ENCODE measurements at places on chromosomes 11 and 22.

DNA sequence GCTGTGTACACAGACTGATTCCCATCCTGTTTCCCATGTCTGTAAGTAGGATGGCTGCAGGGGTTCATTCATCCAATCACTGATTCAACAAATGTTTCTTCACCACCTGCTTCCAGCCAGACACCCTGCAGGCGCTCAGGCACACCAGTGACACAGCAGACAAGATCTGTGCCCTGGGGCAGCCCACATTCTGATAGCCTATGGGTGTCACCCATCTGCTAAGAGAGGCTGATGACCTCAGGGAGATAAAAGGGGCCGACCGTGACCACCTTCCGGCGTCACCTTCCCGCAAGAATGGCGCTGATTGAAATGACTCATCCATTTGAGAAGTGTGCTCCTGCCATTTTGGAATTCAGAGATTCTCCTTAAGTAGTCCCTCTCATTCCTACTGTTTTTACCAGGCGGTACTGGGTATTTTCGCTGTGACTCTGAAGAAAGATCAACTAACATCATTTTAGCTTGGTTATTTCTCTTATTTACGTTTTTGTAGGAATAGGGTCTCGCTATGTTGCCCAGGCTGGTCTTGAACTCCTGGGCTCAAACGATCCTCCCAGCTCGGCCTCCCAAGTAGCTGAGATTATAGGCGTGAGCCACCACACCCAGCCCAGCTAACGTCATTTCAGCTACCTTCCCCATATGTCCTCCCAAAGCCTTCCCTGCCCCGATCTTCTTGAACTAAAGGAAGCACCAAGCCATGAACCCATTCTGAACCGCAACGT, 73.2 kb upstream of the BID start:
- no peak for DNase-seq

DNA sequence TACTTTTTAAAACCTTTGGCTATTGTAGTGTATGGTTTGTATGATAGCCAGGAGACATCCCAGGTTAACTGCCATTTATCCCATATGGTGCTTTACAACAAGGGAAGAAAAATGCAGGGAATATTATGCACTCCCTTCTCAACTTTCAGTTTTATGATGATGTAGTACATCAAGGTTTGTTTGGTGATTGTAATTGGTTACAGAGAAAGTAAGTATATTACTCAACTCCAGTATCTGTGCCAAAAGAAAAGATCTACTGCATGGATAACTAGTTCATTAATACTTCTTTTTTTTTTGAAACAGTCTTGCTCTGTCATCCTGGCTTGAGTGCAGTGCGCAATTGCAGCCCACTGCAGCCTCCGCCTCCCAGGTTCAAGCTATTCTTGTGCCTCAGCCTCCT, 65.3 kb downstream of the BCL2L13 start:
- DNase-seq = no peak

DNA sequence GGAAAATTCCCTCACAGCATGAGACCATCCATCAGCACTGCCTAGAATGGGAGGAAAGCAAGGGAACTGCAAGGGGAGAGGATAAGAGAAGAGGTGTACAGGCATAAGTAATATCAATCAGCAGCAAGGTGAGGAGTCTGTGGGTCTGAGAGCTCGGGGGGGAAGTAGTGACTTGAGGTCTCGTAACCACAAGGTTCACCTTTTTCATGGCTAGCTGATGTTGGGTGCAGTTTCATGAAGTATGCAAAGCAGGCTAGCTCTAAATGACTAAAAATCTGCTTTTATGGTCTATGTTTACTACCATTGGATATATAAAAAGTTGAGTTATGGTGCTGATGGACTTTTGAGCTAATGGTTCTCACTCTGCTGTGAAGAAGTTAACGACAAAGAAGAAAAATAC, 35.8 kb downstream of the OR4C6 start:
- no peak for DNase-seq

- no peak for DNase-seq
These were observed 423.0 kb downstream of the DYNC2H1 start for GRCh38 chr11:103532133-103532788.

- no peak for DNase-seq
These were observed 30.7 kb upstream of the LMO1 start for GRCh38 chr11:8294251-8294935.

GRCh38 chr11:460331-461199, 10.5 kb downstream of the PTDSS2 start:
- DNase-seq = no peak

DNA sequence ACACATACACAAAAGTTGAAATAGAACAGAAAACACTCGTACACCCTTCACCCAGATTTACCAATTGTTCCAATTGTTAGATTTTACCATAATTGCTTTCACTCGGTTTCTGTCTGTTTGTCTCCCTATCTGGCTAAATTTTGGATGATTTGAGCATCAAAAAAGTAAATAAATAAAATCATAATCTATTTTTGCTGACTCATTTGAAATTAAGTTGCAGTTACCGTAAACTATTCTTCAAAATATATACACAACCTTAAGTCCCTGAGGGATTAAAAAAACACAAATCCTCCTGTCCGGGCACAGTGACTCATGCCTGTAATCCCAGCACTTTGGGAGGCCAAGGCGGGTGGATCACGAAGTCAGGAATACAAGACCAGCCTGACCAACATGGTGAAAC, 81.3 kb upstream of the SYT9 start:
- DNase-seq = no peak

- no peak for DNase-seq
These were observed 60.9 kb upstream of the LMO2 start for GRCh38 chr11:33952805-33953204.

- no peak for DNase-seq
These were observed 15.0 kb downstream of the SLC1A2 start for GRCh38 chr11:35404388-35404775.

- no peak for DNase-seq
These were observed 1.5 kb downstream of the KREMEN1 start for GRCh38 chr22:29074276-29074772.

DNA sequence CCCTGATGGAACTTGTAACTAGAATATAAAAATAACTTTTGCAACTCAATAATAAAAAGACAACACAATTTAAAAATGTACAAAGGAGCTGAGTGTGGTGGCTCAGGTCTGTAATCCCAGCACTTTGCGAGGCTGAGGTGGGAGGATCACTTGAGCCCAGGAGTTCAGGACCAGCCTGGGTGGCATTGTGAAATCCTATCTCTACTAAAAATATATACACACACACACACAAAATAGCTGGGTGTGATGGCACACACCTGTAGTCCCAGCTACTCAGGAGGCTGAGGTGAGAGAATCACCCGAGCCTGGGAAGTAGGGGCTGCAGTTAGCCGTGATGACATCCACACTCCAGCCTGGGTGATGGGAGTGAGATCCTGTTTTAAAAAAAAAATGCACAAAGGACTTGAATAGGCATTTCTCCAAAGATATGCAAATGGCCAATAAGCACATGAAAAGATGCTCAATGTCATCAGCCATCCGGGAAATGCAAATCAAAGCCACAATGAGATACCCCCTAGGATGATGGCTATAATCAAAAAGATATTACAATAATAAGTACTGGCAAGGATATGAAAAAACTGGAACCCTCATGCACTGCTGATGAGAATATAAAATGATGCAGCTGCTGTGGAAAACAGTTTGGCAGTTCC, 59.8 kb upstream of the SEPTIN5 start:
- no peak for DNase-seq

GRCh38 chr11:45285930-45286632, at the start of gene SYT13:
TSS of gene SYT13 (minus strand) at chr11:45286341. CDS start at chr11:45286207, 134 bp downstream.
- no peak for DNase-seq

- no peak for DNase-seq
These were observed 7.4 kb upstream of the OR52B4 start for GRCh38 chr11:4375431-4376140.

GRCh38 chr22:31680861-31681341, 18.9 kb upstream of the PISD start:
- DNase-seq = no peak

DNA sequence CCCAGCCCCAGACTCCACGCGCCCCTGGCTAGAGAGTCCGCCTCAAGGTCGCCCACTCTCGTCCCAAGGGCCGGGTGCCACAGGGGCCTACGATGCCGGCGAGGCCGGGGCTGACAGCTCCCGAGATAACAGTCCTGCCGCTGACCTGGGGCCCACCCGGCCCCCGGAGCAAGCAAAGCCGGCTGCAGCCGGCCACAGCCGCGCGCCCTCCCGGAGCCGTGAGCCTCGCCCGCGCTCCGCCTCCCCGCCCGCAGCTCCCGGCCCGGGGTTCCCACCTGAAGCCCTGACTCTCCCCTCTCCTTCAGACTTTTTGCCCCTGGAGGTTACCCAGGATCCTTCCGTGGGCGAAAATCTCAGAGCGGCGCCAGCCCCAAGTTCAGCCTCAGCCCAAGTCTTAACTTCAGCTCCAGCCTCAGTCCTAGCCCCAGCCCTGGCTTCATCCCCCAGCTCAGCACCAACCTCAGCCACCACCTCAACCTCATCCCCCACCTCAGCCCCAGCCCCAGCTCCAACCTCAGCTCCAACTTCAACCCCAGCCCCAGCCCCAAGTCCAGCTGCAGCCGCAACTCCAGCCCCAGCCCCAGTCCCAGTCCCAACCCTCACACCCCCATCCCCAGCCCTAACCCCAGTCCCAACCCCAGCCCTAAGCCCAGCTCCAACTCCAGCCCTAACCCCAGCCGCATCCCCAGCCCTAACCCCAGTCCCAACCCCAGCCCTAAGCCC, 1.7 kb downstream of the KLHDC7B start:
- DNase-seq = no peak

DNA sequence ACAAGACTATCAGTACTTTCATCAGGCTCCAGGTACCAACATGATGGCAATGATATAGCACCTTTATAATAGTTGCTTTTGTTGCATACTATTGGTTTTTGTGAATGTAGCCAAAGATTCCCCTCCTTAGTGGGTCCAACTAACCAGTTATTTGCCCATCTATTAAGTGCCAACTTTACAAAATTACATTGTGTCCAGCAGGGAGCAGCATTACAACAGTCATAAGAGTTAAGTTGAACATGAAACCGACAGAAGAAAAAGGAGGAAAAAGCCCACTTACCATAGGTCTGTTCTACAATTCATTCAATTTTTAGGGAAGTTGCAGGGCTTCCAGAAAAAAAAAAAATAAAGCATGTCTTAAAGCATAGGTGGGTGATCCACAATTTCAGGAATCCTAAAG, 21.6 kb downstream of the IMMP1L start:
- no peak for DNase-seq

DNA sequence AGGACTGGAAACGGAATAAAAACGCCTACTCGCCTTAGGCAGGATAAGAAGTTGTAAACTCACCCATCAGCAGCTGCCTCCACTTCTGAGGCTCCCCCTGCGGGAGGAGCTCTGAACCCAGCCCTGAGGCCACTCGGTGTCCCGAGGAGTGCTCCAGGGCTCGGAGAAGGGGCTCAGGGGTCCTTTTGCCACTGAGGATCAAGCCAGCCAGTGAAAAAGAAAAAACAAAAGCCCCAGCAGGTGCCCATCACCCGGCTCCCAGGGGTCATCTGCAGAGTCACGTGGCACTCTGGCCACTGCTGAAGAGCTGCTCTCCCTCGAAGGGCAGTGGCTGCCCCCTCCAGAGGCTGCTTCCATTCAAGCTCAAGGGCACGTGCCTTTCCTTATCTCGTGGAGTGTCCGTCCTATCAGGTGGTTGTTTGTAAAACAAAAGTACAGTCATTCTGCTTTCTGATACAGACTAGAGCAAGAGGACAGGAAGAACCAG, 29.0 kb downstream of the NUP50 start:
- DNase-seq = no peak

DNA sequence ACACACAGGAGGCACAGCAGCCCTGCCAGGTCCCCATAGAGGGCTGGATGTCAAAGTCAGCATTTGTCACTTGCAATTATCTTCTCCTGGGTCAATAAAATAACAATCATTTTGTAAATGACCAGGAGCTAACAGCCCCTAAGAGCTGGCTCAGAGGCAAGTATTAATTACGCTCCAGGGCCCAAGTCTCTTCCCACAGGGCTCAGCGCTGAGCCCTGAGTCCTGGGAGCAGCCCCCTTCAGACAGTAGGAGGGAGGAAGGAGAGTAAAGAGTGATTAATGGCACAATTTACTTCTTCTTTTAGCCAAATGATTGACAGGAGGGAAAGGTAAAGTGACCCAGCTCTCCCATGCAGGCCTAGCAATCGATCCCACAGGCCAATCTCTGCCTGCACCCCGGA, 99.0 kb upstream of the DRD2 start:
- DNase-seq = no peak

DNA sequence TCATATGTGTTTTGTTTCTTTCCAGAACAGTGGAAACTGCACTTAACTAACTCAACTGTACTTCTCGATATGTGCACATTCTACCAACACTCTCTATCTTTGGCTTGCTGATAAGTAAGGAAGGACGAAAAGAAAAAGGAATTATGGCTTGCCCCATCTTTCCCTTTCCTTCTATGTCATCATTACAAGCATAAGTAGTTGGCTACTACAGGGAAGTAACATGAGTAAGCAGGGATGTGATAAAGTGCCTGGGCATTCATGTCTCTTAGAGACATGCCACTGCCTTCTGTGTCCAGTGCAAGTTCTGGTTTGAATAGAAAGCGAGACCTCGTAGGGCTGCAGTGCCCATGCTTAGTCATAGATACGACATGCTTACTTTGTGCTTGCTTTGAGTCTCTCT, 342.5 kb downstream of the ETS1 start:
- DNase-seq = no peak

DNA sequence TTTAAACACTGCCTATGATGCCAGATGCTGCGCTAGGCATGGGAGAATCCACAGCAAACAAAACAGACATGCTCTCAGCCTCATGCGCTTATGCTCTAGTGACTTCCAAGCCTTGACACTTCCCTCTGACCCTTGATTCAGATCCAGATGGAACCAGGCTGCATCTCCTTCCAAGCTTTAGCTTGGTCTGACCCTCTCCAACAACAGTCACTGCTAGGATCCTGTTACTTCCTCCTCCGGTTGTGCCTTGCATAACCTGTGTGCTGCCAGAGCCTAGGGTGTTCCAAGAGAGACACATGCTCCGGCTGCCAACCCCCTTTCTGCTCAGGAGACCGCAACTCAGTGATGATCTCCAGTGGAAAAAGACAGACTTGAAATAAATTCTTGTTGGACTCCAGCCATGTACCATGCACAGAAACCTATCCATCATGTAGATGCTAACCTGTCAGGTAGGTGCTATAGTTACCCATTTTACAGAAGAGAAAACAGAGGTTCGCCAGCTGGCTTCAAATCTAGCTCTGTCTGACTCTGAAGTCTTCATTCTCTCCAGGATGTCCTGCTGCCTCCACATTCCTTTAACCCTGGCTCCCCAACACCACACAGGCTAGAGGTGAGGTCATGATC, 136.3 kb upstream of the TEAD1 start:
- DNase-seq = no peak

DNA sequence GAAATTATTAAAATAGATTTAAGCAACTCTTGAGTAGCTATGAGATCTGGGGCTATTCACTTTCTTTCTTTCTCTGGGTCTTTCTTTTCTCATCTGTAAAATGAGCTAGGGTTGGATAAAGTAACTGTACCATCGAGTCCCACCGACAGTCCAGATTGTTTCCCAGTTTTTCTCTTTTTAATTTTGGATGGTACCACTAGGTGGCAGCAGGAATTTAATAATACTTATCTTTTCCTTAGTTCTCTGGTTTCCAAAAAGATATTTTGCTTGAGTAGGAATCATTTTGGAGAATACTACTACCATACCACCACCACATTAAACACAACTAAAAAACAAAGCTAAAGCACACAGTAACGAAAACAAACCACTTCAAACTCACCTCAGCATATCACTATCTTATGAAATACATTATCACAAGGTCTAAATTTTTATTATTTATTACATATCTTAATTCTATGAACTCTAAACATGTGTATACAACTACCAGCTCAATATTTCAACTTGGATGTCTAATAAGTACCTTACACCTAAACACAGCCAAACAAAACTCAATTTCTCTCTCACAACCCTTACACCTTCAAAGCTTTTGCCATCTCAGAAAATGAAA, 584.0 kb downstream of the KCNA4 start:
- DNase-seq = no peak

- DNase-seq = no peak
These were observed 321.7 kb downstream of the NTM start for GRCh38 chr11:131692151-131692550.

Data from NCI-H2107 (cell line).